ENCODE measurements at places on chromosomes 4 and X. TPM values are rescaled to one million over a fixed set of nuclear protein-coding genes. Genes with fewer than 3 reads are reported as not detected.

Gene MAGEA6
- not detected for total RNA-seq

Gene CYTL1
- not detected for total RNA-seq

Gene FAM9B
- total RNA-seq: not detected

Gene NALF2
- total RNA-seq: under 0.01 TPM

Gene RBMXL3
- total RNA-seq: not detected

Gene RENBP
- total RNA-seq: 2.3 TPM

Gene RASGEF1B
- total RNA-seq: 1.2 TPM

Gene ESX1
- total RNA-seq: not detected

Gene MTNR1A
- total RNA-seq: not detected

Gene REELD1
- not detected for total RNA-seq

Gene CFAP99
- total RNA-seq: not detected

Gene DNAAF6
- not detected for total RNA-seq

Gene TMEM150C
- total RNA-seq: 0.38 TPM

Gene HSFX2
- not detected for total RNA-seq

Gene NDUFC1
- total RNA-seq: 44.1 TPM

Gene DMD
- 33.3 TPM for total RNA-seq

Gene JAKMIP1
- total RNA-seq: not detected

Gene ZNF732
- 1.2 TPM for total RNA-seq

Gene CCDC120
- total RNA-seq: 0.19 TPM

Gene RS1
- not detected for total RNA-seq

Gene GABRG1
- total RNA-seq: not detected

Gene DGKQ
- 16.7 TPM for total RNA-seq

Gene CC2D2A
- 17.8 TPM for total RNA-seq

Gene SLC34A2
- total RNA-seq: under 0.01 TPM
